ENCODE measurements at places on chromosomes 1 and 21.
A peak's percentile ranks its signal among the peaks of the same experiment; 100 is the strongest.

DNA sequence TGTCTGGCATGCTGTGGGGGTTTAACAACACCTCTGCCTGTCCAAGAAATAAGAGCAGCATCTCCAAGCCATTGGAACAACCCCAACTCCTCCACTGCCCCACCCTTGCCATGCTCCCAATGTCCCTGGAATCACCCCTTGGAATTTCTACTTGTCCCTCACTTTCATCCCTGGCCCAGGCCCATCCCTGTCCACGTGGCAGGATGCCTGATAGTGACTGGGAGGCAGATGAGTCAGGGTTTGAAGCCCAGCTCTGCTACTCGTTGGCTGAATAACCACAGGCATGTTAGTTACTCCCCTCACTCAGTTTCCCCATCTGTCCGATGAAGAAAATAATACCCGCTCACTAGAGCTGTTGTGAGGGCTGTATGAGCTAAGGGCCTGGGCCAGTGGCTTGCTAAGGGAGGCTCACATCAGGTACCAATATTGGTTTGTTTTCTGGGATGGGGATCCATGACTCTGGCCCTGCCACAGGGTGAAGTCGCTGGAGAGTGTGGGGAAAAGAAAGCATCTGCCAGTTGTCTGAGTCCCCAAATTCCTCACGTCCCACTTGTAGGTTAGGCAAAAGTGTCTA is 99.4 kb upstream of the TLR5 start:
- no peak for DNase-seq

GRCh38 chr1:212688341-212689047 is 11.1 kb downstream of the BATF3 start:
- no peak for DNase-seq

- DNase-seq: peak; percentile 75
Observed at GRCh38 chr1:18950401-18951026, 6.0 kb downstream of the IFFO2 start.

DNA sequence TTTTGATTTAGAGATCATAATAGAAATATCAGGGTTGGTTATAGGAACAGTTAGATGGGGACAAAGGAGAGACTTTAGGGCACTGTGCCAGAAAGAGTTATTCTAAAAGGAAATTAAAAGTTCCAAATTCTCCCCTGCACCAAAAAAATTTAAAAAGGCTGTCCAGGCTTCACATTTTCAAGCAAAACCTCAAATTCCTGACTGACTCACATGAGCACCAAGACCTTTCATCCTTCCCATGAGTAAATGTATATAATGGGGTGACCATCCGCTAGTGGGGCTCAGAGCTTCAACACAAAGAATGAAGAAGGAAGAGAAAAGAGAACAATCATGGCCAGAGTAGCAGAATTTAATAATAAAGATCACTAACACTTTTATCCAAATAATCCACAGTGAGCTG is 131.6 kb upstream of the MROH9 start:
- DNase-seq: no peak

- no peak for DNase-seq
Observed at GRCh38 chr1:16090076-16090826, 16.8 kb upstream of the FAM131C start.

DNA sequence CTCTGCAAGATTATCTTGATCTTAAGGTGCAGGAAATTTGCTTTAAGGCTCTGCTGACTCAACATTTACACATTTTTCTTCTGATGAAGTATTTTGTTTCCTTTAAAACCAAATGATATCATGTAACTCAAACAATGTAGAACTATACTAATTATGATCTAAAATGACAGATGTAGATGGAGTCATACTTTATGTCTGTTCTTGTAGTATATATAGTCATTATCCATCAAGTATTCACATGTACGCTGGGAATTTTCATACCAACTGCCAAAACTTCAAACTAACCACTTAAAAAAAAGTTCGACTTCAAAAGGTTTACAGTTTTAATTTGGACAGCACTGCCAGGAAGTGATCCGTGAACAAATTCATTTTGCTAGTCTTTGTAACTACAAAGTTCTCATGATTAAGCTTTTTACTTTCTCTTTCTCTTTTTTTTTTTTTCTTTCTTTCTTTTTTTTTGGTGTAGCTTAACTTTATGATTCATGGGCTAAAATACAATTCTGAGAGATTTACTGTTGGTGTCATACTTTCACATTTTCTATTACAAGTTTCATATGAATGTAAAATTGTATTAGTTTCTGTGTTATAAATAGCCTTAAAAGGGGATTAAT is 509.0 kb upstream of the CXADR start:
- DNase-seq: no peak

Data from natural killer cell treated with Interleukin-12 subunit alpha and Interleukin-12 subunit beta and Interleukin-15 and Interleukin-18, amount 100 ng/mL, for 72 hours (primary cell).